ENCODE measurements at places on chromosomes 12 and 14.

GRCh38 chr12:78584695-78585094, 279.9 kb upstream of the SYT1 start:
- no peak for DNase-seq

DNA sequence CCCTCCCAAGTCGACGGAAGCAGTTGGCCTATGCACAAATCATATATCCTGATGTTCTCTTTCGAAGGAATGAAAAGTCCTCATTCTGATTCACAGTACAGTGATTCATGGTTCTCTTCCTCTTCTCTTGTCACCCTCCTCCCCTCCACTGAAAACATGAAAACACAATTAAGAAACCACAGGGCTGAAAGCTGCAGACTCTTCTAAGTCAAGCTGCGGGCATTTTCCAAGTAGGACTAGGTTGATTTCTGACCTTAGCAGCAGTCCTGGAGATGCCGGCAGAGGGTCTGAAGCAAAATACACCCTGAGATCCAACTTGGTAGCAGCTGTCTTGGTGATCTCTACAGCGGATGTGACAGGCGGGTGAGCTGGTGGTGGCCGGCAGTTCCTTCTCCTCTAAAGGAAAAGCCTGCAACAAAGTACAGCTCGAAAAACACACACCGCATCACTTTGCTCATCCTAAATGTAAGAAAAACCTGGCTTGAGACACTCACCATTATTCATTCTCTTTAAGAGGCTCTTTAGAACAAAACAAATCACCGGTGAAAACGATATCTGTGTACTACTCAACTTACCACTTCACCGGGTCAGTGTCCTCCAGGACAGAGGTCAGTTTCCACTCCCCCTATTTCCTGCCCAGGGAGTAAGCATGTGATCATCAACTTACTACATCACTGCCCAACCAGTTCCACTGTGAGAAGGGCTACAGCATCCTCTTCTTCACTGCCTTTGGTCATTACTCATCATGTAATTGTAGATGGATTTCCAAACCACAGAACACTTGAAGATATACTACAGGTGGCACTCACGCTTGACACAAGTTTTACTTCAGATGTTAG, 6.0 kb downstream of the TMCC3 start:
- peak; percentile 50 for DNase-seq

GRCh38 chr12:13198876-13199275, 2.4 kb downstream of the EMP1 start:
- no peak for DNase-seq

DNA sequence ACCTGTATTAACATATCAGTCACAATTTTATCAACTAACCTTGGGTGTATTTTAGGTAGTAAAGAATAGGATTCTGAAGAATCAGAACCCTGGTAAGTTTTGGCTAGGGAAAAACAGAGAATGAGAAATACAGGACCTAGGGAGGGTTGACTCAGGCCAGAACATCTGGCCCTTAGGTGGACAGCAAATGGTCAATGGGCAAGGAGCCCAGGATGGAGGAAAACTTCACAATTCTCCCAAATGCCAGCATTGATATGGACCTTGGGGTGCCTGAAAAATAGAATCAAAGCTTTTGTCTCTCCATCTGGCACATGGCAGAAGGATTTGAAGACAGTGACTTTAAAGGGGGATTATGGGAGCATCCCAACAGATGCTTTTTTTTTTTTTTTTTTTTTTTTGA, 32.7 kb upstream of the PRPF39 start:
- no peak for DNase-seq

DNA sequence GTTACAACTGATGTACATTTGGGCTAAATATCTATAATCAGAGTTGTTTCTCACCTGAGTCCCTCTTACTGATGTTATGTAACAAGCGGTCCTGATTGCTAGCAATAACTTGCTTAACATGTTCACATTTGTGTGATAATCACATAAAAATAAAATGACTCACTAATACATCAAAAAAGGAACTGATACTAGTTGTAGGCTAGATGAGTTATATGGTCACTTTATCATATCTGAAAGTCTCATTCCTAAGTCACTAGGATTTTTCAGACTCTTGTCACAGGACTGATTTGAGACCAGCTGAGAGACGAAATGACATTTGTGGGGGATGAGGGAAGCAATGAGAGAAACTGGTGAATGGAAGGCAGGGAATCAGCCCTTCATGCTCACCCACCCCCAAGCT, 34.3 kb downstream of the NKX2-1 start:
- DNase-seq = no peak

- DNase-seq = no peak
Observed at GRCh38 chr12:85568395-85569103, 267.7 kb downstream of the RASSF9 start.

DNA sequence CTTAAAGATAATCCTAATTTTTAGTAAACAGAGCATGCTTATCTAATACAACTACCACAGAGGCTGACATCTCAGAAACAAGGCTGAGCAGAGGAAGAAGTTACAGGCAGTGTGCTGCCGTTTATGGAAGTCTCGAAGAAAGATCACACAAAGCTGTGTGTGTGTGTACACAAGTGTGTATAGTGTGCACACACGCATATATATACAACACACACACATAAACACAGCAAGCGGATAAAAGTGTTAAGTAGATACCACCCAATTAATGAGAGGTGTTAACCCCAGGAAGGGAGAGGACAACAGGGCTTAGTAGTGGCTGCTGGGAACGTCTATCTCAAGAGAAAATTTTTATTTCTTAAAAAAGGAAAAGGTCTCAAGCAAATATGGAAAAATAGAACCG, 15.3 kb downstream of the CCDC88C start:
- no peak for DNase-seq

GRCh38 chr14:96176811-96177211, 27.8 kb upstream of the BDKRB2 start:
- DNase-seq = no peak

Data from bone marrow (tissue), 2 donors.